AG08395 (cell line): ENCODE measurements at places on chromosomes 4 and X.

DNA sequence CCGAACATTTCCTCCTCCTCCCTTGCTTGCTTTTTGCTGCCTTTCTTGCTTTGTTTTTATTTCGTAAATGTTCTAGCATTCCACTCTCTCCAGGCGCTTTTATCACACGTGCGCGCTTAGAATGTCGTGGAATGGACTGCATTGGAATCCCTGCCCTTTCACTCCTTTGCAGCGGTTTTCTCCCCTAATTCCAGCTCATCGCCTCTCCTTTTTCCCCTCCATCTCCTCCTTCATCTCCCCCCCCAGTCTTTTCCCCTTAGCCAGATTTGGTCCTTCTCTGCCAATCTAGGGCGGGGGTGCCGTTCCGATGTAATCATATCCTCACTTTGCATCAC lies 579 bp downstream of the OGT start:
- no peak for DNase-seq

GRCh38 chr4:126772662-126773061 lies 860.1 kb upstream of the INTU start:
- DNase-seq, result no peak

GRCh38 chr4:78749972-78750727 lies 26.0 kb upstream of the BMP2K start:
- DNase-seq, result no peak

GRCh38 chrX:72348247-72348979 lies 42.7 kb upstream of the CITED1 start:
- DNase-seq, result no peak

GRCh38 chr4:7744142-7744804 lies 195.4 kb downstream of the AFAP1 start:
- no peak for DNase-seq

- DNase-seq, result no peak
These were observed 43.7 kb downstream of the IL21 start for GRCh38 chr4:122577189-122577553.

- no peak for DNase-seq
These were observed 75.3 kb downstream of the RAPGEF2 start for GRCh38 chr4:159178151-159178546.

DNA sequence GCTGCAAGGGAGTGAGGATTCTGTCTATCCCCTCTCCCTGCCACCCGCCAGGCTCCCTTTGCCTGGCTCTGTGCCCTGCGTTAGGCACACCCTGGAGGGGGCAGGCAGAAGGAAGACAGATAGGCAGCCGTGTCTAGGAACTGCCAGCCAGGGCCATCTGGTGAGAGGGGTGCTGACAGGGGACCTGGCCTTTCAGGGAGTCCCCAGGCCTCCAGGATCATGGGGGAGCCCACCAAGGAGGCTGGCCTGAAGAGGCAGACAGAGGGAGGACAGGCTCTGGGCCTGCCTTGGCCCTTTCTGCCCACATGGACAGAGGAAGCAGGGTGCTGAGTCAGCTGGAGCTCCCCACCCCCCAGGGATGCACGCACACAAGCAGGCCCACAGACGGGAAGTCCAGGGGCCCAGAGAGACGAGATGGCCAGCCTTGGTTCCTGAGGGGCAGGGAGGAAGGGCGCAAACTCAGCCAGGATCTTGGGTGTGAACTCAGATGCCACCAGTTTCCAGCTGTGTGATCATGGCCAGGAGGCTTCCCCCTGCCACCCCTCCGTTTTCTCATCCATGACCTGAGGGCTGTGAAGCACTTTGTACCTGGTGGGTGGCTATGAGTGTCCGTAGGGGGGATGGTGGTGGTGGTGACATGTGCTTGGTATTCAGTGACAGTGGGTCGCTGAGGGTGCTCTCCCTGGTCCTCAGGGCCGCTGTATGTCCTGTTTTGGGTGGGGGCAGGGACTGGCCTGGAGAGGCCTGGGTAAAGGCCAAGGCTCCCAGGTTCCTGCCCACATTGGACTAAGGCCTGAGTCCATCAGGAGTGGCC lies 1.8 kb downstream of the SH3BP2 start:
- DNase-seq, result peak; percentile 70

GRCh38 chrX:28888416-28888815 lies 301.2 kb downstream of the IL1RAPL1 start:
- DNase-seq, result no peak

DNA sequence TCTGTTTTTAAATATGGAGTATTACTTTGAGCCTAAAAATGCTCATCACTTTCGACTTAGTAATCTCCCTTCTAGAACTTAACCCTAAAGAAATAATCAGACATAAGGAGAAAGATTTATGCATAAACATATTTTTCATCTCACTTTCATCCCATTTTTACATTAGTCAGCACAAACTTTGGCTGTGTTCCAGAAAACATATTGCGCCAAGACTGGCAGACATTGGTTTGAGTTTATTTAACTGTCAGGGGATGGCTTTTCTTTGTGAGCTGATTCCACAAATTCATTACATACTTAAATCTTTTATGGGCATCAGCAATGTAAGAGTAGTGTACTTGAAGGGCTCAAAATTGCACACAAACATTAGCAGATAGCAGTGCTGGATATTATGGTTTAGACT lies 23.7 kb downstream of the MAOA start:
- DNase-seq, result no peak

DNA sequence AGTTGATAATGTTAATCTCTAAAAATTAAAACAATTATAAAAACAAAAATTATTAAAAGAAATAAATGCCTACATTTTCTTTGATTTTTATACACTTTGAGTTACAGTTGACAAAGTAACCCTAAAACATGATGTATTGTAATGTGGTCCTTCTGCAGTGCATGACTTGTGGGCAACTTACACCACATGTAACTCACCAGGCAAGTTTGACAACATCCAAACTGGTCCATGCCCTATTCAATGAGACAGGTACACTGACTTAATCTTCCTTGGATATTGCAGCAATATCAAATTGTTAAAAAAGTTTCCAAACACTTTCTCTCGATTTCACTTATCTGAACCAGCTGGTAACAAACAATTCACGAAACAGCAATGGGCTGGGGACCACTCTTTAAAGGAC lies 81.5 kb downstream of the FTHL17 start:
- DNase-seq, result no peak

- peak; percentile 16 for DNase-seq
These were observed 145.1 kb downstream of the NHS start for GRCh38 chrX:17520016-17520615.

- DNase-seq, result peak; percentile 10
These were observed 29.3 kb downstream of the RAP1GDS1 start for GRCh38 chr4:98290511-98290910.
